ENCODE measurements at places on chromosomes 5 and 9.
A peak's percentile ranks its signal among the peaks of the same experiment; 100 is the strongest.

- H3K27ac ChIP-seq = no peak overlapping the region
- no peak for DNase-seq
- 0 out of 2 replicates have a peak, but pooled peaks cover 4% of the 10 kb centered on the region for H3K4me1 ChIP-seq
- H3K27me3 ChIP-seq = no peaks in the 10 kb centered on the region
Observed at GRCh38 chr5:394671-395155, 48.3 kb upstream of the EXOC3 start.

GRCh38 chr9:115341426-115341825 is 223.5 kb upstream of the TNC start:
- H3K27ac ChIP-seq = no peak overlapping the region
- H3K36me3 ChIP-seq = no peaks in the 10 kb centered on the region
- no peaks in the 10 kb centered on the region for H3K4me1 ChIP-seq
- no peaks in the 10 kb centered on the region for H3K27me3 ChIP-seq
- H3K4me3 ChIP-seq = no peak overlapping the region

DNA sequence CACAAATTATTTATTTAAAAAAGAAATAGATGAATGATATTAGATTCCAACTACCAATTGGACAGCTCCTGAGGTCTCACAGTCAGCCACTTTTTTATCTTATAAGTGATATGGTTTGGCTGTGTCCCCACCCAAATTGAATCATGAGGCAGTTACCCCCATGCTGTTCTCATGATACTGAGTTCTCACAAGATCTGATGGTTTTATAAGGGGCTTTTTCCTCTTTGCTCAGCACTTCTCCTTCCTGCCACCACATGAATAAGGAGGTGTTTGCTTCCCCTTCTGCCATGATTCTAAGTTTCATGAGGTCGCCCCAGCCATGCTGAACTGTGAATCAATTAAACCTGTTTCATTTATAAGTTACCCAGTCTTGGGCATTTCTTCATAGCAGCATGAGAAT is 12.9 kb downstream of the NLN start:
- no peaks in the 10 kb centered on the region for H3K4me1 ChIP-seq
- H3K36me3 ChIP-seq = no peaks in the 10 kb centered on the region
- DNase-seq = no peak
- no peaks in the 10 kb centered on the region for H3K27me3 ChIP-seq
- no peak overlapping the region for H3K27ac ChIP-seq

DNA sequence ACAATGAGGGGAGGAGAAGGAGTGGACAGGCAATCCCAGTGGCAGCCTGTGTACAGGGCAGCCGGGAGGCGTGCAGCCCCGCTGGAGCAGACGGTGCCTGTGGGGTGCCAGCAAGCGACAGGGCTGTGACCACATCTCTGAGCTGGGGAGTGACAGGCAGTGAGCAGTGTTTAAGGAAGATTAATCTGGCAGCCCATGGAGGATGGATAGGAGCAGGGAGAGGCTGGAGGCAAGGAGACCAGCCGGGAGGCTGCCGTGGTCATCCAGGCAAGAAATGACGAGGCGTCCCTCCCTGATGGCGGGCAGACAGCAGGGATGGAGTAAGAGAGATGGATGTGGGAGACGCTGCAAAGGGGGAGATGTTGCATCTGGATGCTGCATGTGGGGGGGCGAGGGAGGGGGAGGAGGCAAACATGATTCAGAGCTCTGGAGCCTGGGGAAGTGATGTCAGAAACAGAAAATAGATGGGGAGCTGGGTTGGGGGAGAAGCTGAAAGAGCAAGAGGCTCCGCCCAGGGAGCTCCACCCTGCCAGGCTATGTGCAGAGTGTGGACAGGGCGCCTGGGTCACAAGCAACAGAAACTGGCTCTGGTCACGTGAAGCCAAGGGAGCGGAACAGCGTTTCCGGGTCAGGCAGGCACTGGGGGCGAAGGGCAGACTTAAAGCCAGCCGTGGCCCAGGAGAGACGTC is 12.6 kb downstream of the UNC5A start:
- peaks cover 1% of the 10 kb centered on the region for H3K27me3 ChIP-seq
- peaks cover 38% of the 10 kb centered on the region for H3K4me1 ChIP-seq
- H3K27ac ChIP-seq = no peak overlapping the region
- H3K36me3 ChIP-seq = no peaks in the 10 kb centered on the region
- no peak for DNase-seq

- no peaks in the 10 kb centered on the region for H3K27me3 ChIP-seq
- H3K36me3 ChIP-seq = no peaks in the 10 kb centered on the region
- H3K4me3 ChIP-seq = no peak overlapping the region
- no peak for DNase-seq
Observed at GRCh38 chr5:57662991-57663390, 180.4 kb upstream of the ACTBL2 start.

- no peak for DNase-seq
- H3K27ac ChIP-seq = no peak overlapping the region
- H3K4me1 ChIP-seq = no peaks in the 10 kb centered on the region
- no peaks in the 10 kb centered on the region for H3K27me3 ChIP-seq
- no peaks in the 10 kb centered on the region for H3K36me3 ChIP-seq
- H3K4me3 ChIP-seq = no peak overlapping the region
Observed at GRCh38 chr5:107607196-107607595, 63.5 kb downstream of the EFNA5 start.

GRCh38 chr5:102561894-102562760 is 63.3 kb upstream of the SLCO6A1 start:
- DNase-seq = peak; percentile 39
- no peaks in the 10 kb centered on the region for H3K36me3 ChIP-seq
- peaks cover 6% of the 10 kb centered on the region for H3K4me1 ChIP-seq
- no peak overlapping the region for H3K4me3 ChIP-seq

DNA sequence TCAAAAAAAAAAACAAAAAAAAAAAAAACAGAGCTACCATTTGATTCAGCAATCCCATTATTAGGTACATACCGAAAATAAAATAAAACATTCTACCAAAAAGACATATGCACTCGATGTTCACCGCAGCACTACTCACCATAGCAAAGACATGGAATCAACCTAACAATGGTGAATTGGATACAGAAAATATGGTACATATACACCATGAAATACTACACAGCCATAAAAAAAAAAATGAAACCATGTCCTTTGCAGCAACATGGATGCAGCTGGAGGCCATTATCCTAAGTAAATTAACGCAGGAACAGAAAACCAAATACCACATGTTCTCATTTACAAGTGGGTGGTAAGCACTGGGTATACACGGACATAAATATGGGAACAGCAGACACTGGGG is 21.3 kb downstream of the MRPS27 start:
- peaks cover 53% of the 10 kb centered on the region for H3K4me1 ChIP-seq
- no peak overlapping the region for H3K27ac ChIP-seq
- no peaks in the 10 kb centered on the region for H3K27me3 ChIP-seq
- no peak for DNase-seq

- H3K4me3 ChIP-seq = no peak overlapping the region
- no peak overlapping the region for H3K27ac ChIP-seq
- no peaks in the 10 kb centered on the region for H3K27me3 ChIP-seq
- peaks cover 26% of the 10 kb centered on the region for H3K4me1 ChIP-seq
- no peaks in the 10 kb centered on the region for H3K36me3 ChIP-seq
- no peak for DNase-seq
Observed at GRCh38 chr9:125494653-125494915, 212.4 kb downstream of the MAPKAP1 start.

GRCh38 chr5:28421141-28421540 is 1382.8 kb upstream of the CDH9 start:
- no peaks in the 10 kb centered on the region for H3K27me3 ChIP-seq
- H3K36me3 ChIP-seq = no peaks in the 10 kb centered on the region
- H3K4me1 ChIP-seq = no peaks in the 10 kb centered on the region
- DNase-seq = no peak
- H3K4me3 ChIP-seq = no peak overlapping the region
- no peak overlapping the region for H3K27ac ChIP-seq

GRCh38 chr5:179195561-179196404 is 135.6 kb downstream of the ZNF354C start:
- no peak overlapping the region for H3K27ac ChIP-seq
- no peak overlapping the region for H3K4me3 ChIP-seq
- H3K4me1 ChIP-seq = peaks cover 6% of the 10 kb centered on the region
- H3K36me3 ChIP-seq = no peaks in the 10 kb centered on the region
- no peak for DNase-seq
- peaks cover 21% of the 10 kb centered on the region for H3K27me3 ChIP-seq

- no peak overlapping the region for H3K27ac ChIP-seq
- DNase-seq = no peak
- H3K36me3 ChIP-seq = no peaks in the 10 kb centered on the region
- peaks cover 8% of the 10 kb centered on the region for H3K4me1 ChIP-seq
Observed at GRCh38 chr5:41869151-41869723, 988 bp downstream of the OXCT1 start.

DNA sequence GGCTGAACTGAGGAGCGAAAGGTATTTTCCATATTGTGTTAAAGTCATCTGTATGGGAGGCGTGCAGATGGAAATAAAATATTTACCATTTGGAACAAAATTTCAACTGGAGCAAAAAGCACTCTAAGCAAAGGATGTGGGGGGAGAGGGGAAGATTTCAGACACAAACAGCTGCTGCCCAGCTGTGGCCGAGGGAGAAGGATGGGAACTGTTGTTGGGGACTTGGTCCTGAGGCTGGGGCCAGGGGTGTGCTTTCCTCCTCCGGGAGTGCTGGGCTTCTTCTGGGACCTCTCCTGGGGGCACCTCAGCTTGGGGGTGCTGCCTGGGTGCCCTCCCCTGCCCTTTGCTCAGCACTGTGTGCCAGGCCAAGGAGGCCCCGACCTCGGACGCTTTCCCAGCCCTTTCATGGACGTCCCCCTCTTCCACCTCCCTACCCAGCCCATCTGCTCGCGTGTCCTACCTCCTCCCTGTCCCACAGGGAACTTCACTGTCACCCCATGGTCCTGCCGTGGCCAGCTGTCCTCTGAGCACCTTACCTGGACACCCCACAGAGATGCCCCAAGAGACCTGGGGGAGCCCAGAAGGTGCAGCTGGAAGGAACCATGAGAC is 101.9 kb upstream of the COL5A1 start:
- H3K4me3 ChIP-seq = no peak overlapping the region
- DNase-seq = no peak
- peaks cover 15% of the 10 kb centered on the region for H3K27me3 ChIP-seq
- H3K36me3 ChIP-seq = no peaks in the 10 kb centered on the region

DNA sequence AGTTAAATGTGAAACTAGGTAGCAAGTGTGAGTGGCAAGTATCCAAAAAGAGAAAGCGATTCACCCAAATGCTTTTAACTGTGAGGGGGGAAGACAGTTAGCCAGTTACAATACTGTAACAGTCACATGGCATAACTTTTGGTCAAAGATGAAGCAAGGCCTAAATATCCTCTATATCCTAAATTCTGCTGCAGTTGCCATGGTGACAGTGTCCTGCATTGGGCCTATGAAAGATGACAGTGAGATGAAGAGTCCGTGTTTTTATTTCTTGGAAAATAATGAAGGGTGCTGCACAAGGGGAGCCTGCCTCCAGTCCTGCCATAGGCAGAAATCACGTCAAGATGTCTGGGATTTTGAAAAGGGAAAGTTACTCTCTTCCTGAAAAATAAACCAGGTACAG is 534.6 kb downstream of the NTRK2 start:
- no peak overlapping the region for H3K27ac ChIP-seq
- no peaks in the 10 kb centered on the region for H3K36me3 ChIP-seq
- no peaks in the 10 kb centered on the region for H3K4me1 ChIP-seq
- no peaks in the 10 kb centered on the region for H3K27me3 ChIP-seq
- no peak for DNase-seq
- H3K4me3 ChIP-seq = no peak overlapping the region

DNA sequence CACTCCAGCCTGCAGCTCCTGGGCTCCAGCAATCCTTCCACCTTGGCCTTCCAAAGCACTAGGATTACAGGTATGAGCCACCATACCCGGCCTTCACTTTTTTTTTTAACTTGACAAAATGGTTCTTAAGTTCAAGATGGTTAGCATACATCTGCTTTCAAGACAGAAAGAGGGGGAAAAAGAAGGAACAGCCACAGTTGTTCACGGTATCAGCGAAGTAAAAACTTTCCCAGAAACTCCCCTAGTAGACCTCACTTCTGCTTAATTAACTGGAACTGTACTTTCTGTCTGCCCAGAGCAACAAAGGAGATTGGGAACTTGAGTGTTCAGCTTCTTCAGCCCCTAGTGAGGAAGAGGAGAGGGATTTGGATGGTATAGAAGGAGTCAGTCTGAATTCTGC is 116.7 kb downstream of the UGCG start:
- DNase-seq = no peak
- H3K36me3 ChIP-seq = no peaks in the 10 kb centered on the region
- H3K4me1 ChIP-seq = peaks cover 24% of the 10 kb centered on the region
- H3K27me3 ChIP-seq = no peaks in the 10 kb centered on the region

DNA sequence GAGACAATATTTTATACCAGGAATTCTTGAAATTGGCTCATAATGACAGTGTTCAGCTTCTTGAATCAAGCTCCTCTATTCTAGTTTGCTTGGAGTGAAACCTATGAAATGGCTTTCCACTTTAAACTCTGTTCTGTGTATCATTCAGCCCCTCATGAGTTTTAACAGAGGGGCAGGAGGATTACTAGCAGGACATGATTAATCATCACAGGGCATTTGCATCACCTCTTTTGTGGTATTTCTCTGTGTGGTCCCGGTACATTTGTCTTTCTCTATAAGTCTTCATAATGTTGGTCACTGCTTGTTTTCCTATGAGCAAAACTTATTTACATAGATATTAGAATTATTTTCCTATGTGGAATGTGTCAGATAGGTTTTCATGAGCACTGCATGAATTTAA is 21.2 kb downstream of the CAST start:
- no peak for DNase-seq
- H3K27ac ChIP-seq = no peak overlapping the region
- no peaks in the 10 kb centered on the region for H3K4me1 ChIP-seq
- no peaks in the 10 kb centered on the region for H3K27me3 ChIP-seq
- no peaks in the 10 kb centered on the region for H3K36me3 ChIP-seq

DNA sequence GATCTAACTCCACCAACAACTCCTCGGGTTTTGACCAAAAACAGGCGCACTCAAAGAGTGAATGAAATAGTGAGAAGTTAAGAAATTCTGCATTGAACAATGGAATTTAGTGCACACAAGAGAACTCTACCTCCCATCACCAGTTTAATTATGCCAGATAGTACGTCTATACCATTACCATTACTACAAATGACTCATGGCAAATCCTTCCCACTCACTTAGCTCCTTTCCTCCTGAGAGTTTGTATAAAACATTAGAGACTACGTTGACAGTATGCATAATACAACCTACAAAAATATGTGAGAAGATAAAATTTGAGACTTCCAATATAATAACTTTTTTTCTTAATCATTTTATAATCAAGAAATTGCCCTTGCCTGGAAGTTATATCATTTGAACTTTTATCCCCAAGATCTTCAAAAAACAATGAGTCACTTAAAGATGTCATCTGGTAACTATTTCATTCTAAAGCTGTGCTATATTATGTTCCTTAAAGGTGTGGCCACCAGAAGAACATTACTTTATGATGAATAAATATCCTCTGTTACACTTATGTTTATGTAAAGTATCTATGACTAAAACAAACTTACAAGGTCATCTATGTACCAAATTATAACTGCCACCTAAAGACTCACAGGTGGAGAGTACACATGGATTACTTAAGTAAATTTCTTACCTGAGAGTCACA is 297.9 kb upstream of the PTGER4 start:
- no peak overlapping the region for H3K27ac ChIP-seq
- no peaks in the 10 kb centered on the region for H3K4me1 ChIP-seq
- H3K27me3 ChIP-seq = no peaks in the 10 kb centered on the region
- no peak overlapping the region for H3K4me3 ChIP-seq
- no peaks in the 10 kb centered on the region for H3K36me3 ChIP-seq

Data from HepG2 (cell line).